ENCODE measurements at places on chromosomes 11 and 22.
A peak's percentile ranks its signal among the peaks of the same experiment; 100 is the strongest.

- no peak for DNase-seq
Observed at GRCh38 chr11:35363854-35364780, 55.2 kb downstream of the SLC1A2 start.

DNA sequence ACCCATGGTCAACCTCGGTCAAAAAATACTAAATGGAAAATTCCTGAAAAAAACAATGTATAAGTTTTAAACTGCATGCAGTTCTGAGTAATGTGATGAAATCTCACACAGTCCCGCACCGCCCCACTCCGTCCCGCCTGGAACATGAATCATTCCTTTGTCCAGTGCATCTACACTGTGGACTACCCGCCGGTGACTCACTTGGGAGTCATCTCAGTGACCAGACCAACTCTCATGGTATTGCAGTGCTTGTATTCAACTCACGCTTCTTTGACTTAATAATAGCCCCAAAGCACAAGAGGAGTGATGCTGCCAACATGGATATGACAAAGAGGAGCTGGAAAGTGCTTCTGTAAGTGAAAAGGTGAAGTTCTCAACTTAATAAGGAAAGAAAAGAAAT, 48.8 kb downstream of the ARHGAP32 start:
- no peak for DNase-seq

- DNase-seq = no peak
Observed at GRCh38 chr11:102551169-102551781, 20.7 kb upstream of the MMP7 start.

DNA sequence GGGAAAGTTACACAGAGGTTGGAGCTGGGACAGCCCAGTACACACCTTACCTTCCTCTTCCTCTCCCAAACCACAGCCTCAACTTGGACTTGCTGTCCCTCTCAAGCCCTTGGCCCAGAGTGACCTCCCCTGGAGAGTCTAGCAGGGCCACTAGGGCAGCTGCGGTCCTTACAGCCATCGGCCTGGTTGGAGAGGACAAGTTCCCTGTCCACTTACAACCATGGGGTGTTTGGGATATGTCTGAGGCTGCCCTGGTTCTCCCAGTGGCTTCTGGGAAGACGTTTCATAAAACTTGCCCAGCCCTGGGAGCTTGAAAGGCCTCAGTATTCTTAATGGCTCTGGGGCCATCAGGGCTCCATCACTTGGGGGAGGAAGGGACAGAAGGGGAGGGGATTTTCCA, 13.1 kb upstream of the DGKZ start:
- DNase-seq = no peak

GRCh38 chr22:31828739-31829138, 74.9 kb downstream of the DEPDC5 start:
- no peak for DNase-seq

GRCh38 chr22:30743257-30744020, 48.8 kb downstream of the OSBP2 start:
- DNase-seq = no peak

- peak; percentile 24 for DNase-seq
Observed at GRCh38 chr22:25054943-25055511, 102.5 kb downstream of the KIAA1671 start.

DNA sequence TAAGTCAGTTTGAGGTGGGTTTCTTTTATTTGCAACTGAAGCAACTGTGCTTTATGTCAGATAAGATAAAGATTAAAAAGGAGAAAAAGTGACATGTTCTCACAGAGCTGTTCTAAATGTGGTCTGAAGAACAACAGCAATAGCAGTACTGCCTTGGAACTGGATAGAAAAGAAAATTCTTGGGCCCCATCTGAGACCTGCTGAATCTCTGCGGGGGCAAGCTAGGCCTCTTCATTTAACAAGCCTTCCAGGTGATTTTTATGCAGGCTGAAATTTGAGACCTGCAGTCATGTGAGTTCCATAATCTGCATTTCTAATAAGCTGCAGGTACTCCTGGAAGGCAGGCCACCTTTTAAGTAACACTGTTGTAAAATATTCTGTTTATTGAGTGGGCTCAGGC, 91.4 kb upstream of the CTSC start:
- DNase-seq = no peak

- DNase-seq = no peak
Observed at GRCh38 chr11:95163106-95163505, 67.9 kb downstream of the SESN3 start.

DNA sequence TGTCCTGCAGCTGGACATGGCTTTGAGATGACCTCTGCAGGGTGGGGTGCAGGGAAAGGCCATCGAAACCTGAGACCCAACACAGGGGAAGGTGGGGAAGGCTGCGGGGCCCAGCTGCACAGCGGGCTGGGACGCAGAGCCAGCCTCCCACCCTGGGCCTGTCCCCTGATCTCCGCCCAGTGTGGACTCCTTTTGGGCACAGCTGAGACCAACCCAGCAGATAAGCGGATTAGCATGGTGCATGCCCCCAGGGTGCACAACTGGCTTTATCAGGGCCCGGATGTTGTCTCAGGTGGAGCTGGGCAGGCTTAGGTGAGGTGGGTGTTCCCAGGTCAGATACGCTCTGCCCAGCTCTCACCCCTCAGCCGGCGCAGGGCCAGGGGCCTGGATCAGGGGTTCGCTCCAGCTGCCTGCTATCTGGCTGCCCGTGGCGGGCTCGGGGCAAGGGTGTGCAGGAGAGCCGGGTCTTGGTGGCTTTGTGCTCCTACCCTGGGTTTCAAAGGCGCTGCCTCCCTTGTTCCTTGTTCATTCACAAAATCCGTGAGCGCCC, 28.1 kb upstream of the MUC5AC start:
- no peak for DNase-seq

- no peak for DNase-seq
Observed at GRCh38 chr11:44729713-44730112, 3.0 kb downstream of the TSPAN18 start.

DNA sequence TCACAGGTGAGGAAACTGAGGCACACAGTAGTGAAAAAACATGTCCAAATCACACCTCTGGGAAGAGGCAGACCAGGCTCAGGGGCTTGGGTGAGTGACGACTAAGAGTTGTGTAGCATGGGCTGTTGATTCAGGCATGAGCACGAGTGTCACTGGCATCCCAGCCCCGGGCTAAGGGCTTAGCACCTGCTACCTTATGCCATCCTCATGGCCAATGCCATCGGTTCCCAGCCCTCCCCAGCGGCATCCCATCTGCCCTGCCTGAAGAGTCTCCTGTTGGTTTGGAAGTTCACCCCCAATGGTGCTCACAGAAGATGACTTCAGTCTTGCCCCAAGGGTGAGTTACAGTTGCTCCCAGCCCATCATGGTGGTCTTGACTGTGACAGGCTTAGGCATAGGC, 22.4 kb downstream of the MB start:
- DNase-seq = no peak

- DNase-seq = no peak
Observed at GRCh38 chr11:71164186-71164585, 88.2 kb downstream of the SHANK2 start.

DNA sequence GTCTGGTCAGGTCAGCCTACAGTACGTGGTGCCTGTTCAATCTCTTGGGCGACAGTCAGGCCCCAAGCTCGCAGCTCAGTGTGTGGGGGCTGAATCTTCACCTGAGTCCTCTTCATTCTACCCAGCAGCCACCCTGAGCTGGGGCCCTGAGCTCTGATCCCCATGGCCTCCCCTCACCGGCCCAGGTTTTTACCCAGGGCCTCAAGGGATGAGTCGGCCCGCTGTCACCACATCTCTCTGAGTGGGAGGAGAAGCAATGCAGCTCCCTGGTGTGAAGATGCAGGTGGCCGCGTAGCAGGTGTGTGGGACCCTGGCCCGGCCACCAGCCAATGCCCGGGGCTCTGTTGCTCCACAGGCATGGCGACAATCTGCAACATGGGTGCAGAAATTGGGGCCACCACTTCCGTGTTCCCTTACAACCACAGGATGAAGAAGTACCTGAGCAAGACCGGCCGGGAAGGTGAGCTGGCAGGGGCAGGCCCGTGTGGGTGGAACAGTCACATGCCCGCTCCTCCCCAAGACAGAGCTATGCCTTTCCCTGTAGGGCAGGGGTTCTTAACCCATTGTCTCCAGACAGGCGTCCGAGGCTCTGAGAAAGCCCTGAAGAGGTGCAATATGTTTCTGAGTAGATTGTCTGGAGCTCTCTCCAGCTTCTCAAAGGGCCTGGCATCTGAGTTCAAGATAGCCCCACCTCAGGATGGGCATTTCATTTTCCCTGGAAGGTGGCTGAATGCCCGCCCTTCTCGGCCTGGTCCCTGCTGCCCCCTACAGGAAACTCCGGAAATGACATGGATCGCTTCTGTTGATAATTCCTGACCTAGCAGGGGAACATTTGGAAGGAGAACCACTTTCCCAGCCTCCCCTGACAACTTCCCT, 26.9 kb downstream of the POLR3H start:
- peak; percentile 22 for DNase-seq

- no peak for DNase-seq
Observed at GRCh38 chr11:95487391-95487790, 256.4 kb upstream of the SESN3 start.

DNA sequence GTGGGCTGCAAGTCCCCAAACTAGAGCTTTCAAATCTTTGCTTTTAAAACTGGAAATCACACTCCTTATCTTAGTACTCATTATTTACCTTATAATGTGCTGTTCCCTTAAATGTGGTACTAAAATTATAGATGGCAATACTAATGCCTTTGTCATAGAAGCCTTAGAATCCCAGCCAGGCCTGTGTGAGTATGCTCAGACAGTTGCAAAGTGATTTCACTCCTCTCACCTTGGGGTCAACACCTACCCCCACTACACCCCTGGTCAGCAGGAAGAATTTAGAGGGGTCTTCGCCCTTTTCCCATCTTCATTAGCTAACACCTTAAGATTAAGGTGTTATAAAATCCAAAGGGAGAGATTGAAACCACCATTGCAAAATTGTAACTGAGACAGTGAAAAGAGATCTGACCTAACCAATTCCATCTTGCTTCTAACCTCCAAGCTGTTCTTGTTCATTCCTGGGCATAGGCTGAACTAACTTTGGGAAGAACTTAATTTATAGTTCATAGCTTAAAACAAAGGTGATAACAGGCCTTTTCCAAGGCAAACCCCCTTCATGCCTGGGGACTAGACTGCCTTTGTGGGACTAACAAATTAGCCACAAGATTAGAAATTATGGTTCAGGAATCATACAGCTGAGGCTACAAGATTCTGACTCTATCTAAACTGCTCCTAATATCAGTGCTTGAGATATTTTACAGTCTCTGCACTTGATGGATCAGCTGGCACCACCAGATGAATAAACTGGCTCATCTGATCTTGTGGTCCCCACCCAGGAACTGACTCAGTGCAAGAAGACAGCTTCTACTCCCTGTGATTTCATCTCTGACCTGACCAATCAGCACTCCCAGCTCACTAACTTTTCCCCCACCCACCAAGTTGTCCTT, 10.4 kb upstream of the MRPL17 start:
- no peak for DNase-seq

DNA sequence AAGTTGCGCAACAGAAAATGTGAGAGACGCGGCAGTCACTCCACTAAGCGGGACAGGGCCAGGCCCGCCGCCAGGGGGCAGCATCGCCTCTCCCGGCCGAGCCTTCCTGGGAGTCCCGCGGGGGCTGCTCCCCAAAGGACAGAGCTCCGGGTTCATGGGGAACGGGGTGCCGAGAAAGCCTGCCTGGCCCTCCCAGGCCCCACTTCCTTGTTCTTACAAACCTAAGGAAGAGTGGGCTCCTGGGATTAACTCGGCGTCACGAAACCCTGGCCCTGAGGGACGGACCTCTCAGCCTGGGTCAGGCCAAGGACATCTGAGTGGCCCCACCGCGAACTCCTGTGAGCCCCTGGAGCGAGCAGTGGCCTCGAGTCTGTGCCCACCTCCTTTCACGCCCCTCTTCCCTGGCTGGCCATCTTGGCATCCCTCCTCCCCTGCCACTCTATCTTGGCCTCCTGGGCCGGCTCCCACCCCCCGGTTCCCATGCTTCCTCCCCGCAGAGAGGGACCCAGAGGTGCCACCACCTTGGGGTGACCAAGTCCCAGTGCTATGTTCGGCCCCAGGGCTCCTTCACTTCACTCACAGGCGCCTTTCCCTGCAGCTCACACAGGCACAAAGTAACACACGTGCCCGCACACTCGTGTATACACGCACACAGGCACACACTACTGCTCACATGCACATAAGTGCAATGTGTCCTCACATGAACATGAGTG, 99.9 kb upstream of the FGF3 start:
- DNase-seq = peak; percentile 58
